ENCODE measurements at places on chromosomes 5 and 9.

DNA sequence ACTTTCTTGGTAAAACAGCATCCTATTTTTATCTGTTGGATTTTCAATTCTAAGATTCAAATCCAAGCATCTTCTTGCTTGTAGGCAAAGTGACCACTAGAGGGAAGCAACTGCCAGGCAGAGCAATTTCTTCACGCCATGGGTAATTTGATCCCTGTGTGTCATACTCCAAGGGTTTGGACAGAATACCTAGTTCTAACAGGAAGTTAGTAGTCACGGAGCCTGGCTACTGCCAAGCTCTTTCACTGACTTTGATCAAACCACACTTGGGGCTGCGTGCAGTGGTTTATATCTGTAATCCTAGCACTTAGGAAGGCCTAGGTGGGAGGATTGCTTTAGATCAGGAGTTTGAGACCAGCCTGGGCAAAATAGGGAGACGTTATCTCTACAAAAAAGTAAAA, 473.6 kb upstream of the TNC start:
- no peaks in the 10 kb centered on the region for H3K4me1 ChIP-seq
- peaks cover 16% of the 10 kb centered on the region for H3K27me3 ChIP-seq
- H3K4me3 ChIP-seq: no peak overlapping the region
- no peak for DNase-seq
- H3K36me3 ChIP-seq: no peaks in the 10 kb centered on the region

DNA sequence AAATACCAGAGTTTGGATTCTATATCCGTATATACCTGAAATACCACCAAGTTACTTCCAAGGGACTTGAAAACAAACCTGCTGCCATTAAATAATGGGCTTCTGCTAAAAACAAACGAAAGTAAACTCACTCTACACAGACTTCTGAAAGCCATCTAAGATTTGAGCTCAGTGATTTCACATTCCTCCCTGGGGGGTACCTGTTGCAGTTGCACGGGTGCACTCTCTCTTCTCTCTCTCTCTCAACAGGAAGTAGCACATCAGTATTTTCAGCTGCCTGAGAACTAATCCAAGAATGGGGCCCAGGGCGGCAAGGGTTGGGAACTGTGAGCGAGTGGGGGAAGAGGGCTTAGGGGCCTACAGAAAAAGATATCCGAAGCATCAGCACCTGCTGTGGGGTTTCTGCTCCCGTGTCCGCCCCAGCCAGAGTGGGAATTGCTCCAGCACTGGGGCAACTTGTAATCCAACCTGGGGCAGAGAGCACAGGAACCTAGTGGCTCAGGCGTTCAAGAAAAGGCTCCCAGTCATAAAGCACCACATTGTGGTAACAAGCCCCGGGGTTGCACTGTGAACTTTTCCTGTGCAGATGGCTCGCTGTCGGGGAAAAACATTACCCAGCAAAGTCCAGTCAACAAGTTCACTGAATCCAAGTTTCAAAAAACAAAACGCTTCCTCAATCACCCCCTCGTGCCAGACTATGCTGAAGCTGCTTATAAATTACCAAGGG, 99.8 kb downstream of the EFNA5 start:
- H3K4me3 ChIP-seq: peak overlapping the region; percentile 77
- DNase-seq: peak; percentile 32
- peaks cover 18% of the 10 kb centered on the region for H3K4me1 ChIP-seq
- H3K27ac ChIP-seq: no peak overlapping the region
- H3K36me3 ChIP-seq: no peaks in the 10 kb centered on the region

DNA sequence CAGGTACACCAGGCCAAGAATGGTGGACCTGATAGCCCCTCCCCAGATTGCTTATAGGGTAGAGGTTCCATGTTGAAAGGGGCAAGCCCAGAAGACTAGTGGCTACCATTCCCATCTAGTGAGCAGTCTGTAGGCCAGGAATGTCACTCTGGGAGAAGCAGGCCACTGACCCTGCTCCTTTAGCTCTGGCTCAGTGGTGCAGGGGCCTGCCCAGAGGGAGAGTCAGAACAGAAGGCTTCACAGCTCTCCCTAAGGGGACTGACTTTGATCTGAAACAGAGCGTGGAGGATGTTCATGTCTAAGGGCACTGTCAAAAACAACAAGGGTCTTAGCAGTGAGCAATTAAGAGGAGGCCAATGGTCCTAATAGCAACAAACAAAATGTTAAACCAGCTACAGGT, 81.7 kb downstream of the ZNF354C start:
- no peak overlapping the region for H3K4me3 ChIP-seq
- peaks cover 4% of the 10 kb centered on the region for H3K36me3 ChIP-seq
- peaks cover 36% of the 10 kb centered on the region for H3K4me1 ChIP-seq
- peak overlapping the region; percentile 85 for H3K27ac ChIP-seq

- no peak overlapping the region for H3K4me3 ChIP-seq
- peaks cover 81% of the 10 kb centered on the region for H3K4me1 ChIP-seq
- H3K27me3 ChIP-seq: no peaks in the 10 kb centered on the region
- H3K27ac ChIP-seq: peak overlapping the region; percentile 64
- H3K36me3 ChIP-seq: peaks cover 17% of the 10 kb centered on the region
- no peak for DNase-seq
Measured at GRCh38 chr5:170300361-170301013, 2.9 kb upstream of the LCP2 start.

DNA sequence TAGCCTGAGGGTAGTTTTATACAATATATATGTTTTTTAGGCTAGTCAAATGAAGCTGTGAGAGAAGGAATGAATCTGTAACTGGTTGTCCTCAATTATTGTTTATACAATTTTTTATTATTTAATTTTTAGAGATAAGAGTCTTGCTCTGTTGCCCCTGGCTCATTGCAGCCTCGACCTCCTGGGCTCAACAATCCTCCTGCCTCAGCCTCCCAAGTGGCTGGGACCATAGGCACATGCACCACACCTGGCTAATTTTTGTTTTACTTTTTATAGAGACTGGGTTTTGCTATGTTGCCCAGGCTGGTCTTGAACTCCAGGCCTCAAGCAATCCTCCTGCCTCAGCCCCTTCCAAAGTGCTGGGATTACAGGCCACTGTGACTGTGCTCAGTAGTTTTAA, 2.7 kb downstream of the MRPL41 start:
- no peak overlapping the region for H3K4me3 ChIP-seq
- H3K27ac ChIP-seq: no peak overlapping the region
- H3K36me3 ChIP-seq: peaks cover 16% of the 10 kb centered on the region
- no peaks in the 10 kb centered on the region for H3K27me3 ChIP-seq
- H3K4me1 ChIP-seq: peaks cover 14% of the 10 kb centered on the region
- DNase-seq: no peak

DNA sequence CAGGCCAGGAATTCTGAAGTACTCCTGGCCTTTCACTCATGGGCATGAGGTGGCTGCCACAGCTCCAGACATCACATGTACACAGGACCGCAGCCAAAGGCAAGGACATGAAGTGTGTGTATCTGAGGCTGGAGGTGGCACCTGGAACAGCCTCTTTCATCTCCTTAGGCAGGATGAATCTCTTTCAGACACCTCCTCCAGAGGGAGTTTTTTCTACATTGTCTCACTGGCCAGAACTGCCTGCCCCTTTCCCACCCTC, 142.8 kb downstream of the BARX1 start:
- no peak for DNase-seq
- H3K36me3 ChIP-seq: no peaks in the 10 kb centered on the region
- H3K27ac ChIP-seq: no peak overlapping the region
- no peaks in the 10 kb centered on the region for H3K4me1 ChIP-seq
- H3K27me3 ChIP-seq: peaks cover 15% of the 10 kb centered on the region
- no peak overlapping the region for H3K4me3 ChIP-seq

DNA sequence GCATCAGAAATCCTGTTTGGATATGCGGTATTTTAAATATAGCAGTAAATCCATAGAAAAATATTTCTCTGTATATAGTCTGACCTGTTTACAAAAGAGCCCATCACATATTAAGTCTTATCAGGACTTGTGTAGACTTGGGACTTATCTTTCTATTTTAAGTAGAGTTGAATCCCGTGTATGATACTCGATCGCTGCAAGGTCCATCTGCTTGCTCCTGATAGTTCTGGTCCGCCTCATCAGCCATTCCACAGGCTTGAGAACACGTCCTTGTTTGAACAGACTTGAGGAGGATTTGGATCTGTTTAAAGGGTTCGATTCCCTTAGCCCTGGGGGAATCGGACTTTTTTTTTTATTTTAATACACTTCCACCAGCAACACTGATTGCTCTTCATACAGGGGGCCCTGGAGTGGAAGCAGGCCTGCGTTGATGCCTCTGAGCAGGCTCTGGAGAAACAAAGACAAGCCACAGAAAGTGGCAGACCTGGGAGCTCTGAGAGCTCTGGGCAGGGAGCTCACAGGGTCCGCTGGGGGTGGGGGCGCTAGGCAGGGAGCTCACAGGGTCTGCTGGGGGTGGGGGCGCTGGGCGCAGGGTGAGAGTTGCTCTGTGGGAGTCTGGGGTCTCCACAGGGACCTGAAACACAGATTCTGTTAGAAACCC, 112.2 kb downstream of the MVB12B start:
- H3K36me3 ChIP-seq: no peaks in the 10 kb centered on the region
- no peak overlapping the region for H3K27ac ChIP-seq
- no peaks in the 10 kb centered on the region for H3K27me3 ChIP-seq
- no peak for DNase-seq
- H3K4me3 ChIP-seq: no peak overlapping the region
- H3K4me1 ChIP-seq: peaks cover 15% of the 10 kb centered on the region

All from activated naive CD8-positive, alpha-beta T cell treated with anti-CD3 and anti-CD28 coated beads, Interleukin-2, amount 50 U/mL, for 24 hours (primary cell).